CMK (cell line): ENCODE measurements at places on chromosomes 13 and 19.

DNA sequence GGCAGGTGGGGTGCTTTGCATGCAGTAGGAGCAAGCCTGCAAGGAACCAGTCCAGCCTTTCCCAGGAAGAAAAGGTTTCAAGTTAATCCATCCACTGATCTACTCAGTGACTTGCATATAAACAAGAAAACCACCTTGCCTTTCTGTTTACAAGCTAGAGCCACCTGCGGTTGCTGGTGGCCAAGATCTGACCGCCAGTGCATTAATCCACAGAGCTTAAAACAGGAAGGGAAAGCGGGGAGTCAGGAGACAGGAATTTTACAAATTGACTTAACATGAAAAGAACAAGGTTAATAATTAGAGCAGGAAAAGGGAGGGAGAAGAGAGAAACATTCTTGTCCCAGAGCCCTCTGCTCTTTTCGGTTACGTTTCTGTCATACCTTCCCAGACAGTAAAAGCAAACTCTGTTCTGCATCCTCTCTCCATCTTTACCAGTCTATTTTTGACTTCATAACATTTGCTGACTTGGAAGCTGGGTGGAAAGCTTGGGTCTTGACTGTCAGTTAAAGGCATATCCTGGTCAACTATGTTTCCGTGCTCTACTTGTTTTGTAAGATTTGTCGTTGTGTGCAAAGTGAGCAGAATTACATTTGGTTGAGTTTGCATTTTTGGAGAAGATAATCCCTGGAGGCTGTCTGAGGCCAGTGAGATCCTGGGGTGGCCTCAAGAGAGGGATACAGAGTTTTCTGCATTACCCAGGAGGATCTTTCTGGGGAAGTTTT is 760.6 kb downstream of the EFNB2 start:
- no peak for DNase-seq

DNA sequence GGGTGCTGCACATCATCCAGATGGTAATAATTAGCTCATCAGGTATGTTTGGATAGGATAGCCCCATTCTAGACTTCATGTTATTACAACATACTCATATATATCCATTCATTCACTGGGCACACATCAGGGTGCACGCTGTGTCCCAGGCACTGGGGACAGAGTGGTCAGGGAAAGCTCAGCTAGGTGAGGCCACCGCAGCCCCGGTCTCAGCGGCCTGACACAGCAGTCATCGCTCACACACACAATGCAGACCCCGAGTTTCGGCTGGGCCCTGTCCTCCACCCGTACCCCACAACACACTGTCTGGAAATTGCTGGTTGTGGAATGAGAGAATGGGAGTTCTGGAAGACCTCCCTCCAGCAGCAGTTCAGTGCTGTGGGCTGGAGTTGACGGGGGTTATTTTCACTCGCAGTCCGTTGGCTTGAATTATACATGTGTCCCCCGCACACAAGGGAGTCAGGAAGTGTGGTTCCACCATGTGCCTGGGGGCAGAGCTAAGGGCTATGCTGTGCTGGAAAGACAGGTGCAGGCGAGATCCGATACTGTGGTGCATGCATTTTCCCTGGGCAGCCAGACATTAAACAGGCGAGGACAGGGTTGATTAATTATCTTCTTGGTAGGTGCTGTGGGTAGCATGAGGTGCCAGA is 257.6 kb downstream of the TEX29 start:
- no peak for DNase-seq

GRCh38 chr19:10962863-10963262 is 2.0 kb downstream of the SMARCA4 start:
- DNase-seq = no peak

- no peak for DNase-seq
These were observed 230.5 kb downstream of the LACC1 start for GRCh38 chr13:44110091-44110621.

DNA sequence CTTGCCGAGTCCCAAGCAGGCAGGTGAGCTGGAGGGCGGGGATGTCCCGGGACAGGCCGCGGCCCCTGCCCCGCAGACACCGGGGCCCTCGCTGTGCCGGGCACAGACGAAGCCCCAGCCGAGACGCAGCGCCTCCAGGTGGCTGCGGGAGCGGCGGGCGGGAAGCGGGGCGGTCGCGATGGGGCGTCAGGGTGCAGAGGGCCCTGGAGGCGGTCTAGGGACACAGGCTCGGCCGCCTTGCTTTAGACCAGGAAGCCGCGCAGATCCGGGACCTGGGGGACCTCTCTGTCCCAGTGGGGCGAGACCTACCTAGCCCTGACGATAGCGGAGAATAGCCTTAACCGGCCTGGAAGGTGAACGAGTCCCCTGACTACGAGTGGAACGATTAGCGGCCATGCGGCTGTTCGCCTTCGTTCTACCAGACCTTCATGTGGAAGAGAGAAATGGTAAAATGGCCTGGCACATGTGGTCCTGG is 4.2 kb upstream of the ZNF564 start:
- DNase-seq = no peak

DNA sequence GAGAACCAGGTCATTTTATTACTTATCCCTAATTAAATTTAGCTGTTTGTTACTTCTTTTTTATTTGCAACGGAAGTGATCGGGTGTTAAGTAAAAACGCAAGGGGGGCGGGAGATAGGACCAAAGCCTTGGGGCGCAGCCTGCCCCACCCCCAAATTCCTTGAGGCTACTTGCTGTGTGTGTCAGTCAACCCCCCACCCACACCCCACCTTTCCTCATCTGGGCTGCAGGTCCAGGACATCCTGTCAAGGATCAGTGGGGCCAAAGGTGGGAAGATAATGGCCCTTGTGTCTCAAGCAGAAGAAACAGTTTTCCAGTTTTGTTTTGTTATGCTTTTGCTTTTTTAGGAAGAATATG is 1.2 kb upstream of the FOXO1 start:
- DNase-seq = no peak

DNA sequence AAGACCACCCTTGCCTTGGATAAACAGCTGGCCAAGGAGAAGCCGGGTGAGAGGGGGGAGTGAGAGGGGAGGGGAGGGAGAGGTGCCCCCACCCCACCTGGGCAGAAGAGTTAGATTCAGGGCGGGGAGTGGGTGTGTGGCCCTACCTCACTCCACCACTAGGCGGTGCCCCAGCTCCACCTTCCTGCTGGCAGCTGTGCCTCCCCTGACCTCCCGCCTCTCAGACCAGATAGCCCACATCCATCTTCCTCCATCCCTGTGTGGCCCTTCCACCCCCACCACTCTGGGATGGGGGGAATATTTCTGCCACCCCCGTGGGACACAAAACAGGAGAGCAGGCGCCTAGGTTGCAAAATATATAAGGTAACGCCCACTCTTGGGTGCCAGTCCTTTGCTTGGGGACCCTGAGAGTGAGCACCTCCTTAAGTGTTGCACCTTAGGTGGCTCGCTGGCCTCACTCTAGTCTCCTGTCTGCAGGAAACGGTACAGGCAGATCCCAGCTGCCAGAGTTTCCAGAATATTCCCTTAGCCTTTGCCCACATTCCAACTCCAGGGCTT is 13.8 kb upstream of the EHD2 start:
- no peak for DNase-seq

DNA sequence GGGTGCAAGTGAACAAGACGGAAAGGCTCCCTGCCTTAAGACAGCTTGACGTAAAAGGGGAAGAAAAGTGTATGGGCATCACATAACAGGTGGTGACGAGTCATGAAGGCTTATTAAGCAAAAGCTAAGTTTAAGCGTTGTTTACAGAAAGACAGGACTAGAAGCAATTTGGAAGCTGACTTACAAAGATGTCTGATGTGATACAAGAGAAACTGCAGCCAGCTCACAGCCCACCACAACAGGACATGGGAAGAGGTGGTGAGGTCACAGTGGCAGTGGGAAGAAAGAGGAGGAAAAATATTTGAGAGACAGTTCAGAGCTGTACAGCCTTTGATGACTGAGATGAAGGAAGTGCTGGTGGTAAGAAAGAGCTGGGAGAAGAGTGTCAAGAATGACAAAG is 181.6 kb downstream of the KLF12 start:
- DNase-seq = no peak

DNA sequence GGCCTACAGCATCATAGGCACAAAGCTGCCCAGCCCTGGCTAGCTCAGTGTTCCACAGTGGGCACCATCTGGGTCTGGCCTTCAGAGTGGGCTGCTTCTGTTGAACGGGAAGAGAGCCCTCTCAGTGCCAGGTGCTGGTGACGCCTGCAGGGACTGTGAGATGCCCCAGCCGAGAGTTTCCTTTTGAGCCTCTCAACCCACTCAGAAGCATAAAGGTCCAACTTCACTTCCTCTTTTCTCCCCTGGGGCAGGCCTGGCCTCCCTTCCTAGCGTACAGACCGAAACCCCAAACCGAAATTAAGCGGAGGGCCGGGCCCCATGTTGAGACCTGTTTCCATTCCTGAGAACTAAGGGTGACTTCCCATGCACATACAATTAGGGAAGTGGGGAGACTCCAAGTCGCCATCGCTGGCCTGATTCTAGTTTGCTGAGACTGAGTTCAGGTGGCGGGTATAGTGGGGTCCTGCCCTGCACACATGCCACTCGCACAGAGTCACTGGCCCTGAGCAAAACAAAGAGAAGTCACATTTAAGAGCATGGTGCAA is 6.9 kb downstream of the RAB8A start:
- no peak for DNase-seq

- DNase-seq = no peak
These were observed 1.3 kb upstream of the SHKBP1 start for GRCh38 chr19:40575326-40575725.

DNA sequence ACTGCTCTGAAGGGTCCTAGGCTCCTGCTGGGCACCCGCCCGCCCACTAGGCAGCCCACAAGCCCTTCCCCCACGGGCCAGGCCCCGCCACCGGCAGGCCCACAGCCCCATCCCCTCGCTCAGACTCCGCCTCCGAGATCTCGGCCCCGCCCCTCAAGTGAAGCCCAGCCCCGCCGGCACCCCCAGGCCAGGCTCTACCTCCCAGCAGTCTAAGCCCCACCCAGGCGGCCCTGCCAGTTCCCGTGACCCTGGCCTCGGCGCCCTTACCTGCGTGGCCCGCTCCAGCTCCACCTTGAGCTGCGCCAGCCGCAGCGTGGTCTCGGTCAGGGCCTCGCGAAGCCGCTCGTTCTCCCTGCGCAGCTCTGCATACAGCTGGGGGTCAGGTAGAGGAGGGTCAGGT is 16.3 kb downstream of the EPS8L1 start:
- no peak for DNase-seq

DNA sequence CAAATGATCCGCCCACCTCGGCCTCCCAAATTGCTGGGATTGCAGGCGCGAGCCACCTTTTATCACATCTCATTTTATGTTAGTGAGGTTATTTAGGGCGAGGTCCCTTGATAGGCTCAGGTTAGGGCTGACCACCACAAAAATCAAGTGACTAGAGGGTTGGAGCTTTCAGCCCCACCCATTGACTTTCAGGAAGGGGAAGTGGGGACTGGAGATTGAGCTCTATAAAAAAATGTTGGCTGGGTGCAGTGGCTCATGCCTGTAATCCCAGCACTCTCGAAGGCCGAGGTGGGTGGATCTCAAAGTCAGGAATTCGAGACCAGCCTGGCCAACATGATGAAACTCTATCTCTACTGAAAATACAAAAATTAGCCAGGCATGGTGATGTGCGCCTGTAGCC is 20.1 kb downstream of the FPR3 start:
- DNase-seq = no peak
